ENCODE measurements at places on chromosomes 5 and 9.

- DNase-seq = peak; percentile 64
These were observed 2.9 kb downstream of the FPGS start for GRCh38 chr9:127805620-127806019.

DNA sequence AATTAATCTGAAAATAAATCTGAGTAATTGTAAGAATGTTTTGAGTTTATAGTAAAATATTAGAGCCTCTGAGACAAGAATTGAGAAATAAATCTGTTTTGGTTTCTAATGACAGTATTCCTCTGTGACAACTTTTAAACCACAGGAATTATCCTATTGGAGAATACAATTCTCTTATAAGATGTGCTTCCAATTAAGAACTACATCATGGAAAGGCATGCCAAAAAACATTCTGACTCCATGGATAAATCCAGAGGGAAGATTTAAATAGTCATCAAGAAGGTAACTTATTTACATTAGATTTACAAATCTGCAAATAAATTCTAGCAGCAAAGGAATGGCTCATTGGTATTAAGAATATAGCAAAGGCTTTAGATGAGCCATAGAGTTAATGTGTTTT lies 178.3 kb upstream of the ACOT12 start:
- no peak for DNase-seq

DNA sequence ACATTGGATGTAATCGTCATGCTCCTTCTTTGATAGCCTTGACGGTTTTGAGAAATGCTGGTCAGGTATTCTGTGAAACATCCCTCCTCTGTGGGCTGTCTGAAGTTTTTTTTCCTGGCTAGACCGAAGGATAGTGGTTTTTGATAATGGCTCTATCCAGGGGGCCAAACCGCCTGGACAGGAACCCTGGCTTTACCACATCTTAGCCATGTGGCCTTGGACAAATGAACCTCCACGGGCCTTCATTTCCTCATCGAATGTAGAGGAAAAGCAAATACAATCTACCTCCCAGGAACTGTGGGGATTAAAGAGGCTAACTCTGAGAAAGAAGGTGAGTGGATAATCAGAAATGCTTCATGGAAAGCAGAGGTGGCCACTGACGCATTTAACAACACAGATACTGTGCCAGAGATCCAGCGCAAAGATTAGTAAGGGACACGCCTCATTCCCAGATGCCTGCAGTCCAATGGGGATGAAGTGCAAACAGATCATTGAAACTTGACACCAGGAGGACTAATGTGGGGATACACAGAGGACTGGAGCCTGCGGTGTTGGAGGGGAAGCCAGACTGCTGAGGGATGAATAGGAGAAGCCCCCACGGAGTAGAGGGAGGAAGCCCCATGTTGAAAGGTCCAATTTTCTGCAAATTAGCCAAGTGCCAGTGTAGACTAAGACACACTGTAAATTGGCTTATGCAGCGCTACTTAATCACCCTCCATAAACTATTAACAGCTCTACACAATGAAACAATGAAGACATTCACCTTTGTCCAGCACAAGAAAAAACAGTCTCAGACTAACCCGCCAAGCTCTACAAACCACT lies 41.6 kb downstream of the MYO10 start:
- no peak for DNase-seq

DNA sequence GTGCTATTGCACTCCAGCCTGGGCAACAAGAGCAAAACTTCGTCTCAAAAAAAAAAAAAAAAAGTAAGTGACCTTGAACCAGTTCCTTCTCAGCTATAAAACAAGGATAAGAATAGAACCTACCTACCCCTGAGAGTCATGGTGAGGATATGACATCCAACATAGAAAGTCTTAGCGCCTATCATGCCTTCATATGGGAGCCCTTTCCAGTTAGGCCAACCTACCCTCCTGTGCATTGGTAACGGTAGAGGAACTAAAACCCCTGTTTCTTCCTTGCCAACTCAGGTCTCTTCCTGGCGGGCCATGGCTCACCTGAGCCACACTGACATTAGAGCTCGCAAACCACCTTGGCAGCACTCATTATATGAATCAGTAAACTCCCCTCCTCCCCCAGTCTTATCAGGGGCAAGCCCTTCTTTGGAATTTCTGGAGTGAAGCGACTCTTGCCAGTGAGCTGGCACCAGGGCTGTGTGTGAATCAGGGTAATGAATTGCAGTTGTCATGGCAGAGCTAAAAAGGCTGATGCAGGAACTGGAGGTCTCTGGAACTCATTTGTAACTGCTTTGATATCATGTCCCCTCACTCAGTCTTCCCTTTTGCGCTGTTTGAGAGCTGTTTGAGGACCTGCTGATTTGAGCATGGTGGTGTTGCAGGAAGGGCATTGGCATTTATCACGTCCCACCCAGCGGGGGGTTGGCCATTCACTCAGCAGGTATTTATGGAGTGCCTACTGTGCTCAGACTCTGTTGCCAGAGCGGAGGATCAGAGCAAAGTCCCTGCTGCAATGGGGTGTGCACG lies 10.3 kb downstream of the WWC1 start:
- DNase-seq = no peak

DNA sequence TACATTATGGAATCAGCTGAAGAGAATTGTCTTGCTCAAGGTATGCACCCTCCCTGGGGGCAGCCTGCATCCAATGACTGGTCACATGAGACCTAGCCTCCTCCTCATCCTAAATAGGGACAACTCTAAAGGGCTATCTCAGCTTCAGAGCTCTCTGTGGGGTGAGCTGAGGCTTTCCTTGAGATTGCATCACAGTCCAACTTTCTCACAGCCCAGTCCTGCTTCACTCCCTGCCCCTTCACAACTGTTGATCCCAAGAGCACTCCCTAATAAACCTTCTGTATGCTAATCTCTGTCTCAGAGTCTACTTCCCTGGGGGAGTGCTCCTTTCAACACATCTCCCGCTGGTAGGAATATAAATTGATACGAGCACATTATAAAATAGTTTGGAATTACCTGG lies 44.1 kb upstream of the ERBIN start:
- DNase-seq = no peak

- no peak for DNase-seq
These were observed 17.2 kb upstream of the AFAP1L1 start for GRCh38 chr5:149254506-149254905.

DNA sequence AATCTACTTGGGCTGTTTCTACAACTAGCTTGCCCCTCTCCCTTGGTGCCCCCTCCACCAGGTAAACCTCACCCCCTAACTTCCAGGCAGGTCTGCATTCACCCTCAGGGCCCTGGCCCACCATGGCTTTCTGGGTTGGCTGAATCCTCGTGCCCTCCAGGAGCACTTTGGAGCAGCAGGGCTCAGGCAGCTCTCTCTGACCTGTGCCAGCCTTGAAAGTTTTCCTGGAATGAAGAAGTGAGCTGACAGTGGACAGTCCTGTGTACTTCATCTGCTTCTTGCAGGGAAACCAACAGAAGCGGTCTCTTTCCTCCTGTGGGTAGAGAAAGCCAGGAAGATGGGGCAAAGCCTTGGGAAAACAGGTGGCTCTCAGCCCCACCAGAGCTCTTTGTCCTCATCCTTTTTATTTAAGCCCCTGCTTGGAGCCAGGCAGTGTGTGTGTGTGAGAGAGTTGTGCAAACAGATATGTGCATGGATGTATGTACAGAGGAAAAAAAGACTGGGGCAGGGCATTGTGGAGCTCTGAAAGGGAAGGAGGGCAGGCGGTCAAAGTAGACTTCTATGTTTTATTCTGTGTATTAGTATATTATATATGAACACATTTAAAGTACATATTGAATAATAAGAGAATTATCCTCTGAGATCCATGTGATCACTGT lies 62.3 kb upstream of the SPRY4 start:
- DNase-seq = no peak

- DNase-seq = no peak
These were observed 3.0 kb upstream of the FAM78A start for GRCh38 chr9:131279196-131279862.

DNA sequence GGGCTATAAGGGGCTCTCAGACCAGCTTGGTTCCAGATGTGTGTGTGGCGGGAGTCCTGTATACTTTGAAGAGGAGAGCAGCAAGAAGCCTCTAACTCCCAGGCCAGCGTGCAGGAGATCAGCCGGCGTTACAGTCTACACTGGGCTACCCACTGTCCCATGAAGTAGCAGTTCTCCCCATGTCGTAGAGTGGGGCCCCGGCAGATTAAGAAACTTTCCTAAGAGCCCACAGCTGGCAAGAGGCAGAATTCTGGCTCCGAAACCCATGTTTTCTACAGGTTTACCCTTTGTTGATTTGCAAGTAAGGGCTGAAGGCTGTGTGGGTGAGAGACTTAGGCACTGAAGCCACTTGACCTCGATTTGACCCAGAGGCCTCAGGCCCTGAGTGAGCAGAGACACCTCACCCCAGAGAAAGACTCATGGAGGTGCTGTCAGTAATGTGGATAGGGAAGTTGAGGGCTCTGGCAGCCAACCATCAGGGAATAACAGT lies 881 bp upstream of the B4GALT1 start:
- peak; percentile 61 for DNase-seq

GRCh38 chr9:74573640-74574191 lies 76.6 kb downstream of the RORB start:
- DNase-seq = no peak

DNA sequence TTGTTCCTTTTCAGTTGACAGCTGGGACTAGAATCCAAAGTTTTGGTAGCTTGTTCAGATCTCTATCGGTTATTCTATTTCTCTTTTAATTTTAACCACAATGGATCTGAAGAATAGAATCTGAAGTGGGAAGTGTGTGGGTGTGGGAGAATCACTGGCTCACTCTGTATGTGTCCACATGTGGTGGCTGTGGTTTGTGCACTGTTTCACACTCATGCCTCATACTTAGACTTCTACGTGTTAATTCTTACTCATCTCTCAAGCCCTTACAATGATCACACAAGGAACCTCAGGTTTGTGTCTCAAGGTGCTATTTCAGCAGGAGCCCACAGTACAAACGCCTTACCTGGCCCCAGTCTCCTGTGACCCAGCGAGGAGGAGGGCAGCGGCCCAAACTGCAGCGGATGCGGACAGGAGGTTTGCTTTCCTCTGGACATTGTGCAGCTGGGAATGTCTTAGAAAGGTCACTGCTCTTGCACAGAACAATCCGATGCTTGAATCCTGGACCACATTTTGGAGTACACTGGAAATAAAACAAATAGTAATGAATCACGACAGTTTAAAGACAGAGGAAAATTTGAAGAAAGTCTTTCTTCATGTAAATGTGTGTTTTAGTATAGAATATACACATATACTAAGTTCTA lies 309.1 kb downstream of the ADAMTS6 start:
- peak; percentile 68 for DNase-seq
